AG08395 (cell line): ENCODE measurements at places on chromosomes 6 and 20.

DNA sequence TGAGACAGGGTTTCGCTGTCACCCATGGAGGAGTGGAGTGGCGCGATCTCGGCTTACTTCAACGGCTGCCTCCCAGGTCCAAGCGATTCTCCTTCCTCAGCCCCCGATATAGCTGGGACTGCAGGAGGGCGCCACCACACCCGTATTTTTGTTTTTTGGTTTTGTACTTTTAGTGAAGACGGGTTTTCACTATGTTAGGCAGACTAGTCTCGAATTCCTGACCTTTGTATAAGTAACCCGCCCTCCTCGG, 115.4 kb upstream of the BTN3A2 start:
- DNase-seq = no peak

DNA sequence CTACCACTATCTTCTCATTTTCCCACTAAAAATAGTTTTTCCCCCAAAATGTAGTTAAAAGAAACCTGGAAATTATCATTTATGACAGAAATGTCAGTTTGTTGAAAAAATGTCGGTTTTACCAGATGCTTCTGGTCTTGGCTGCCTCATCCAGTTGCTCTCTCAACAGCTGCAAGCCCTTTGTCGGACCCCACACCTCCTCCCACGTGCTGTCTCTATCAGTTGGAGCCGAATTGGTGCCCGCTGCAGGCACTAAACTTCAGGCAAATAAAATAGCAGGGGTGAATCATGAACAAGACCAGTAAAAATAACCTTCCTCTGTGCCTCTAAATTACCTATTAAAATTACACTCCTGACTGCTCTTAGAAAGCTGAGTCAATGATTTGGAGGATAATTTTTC, 129.5 kb upstream of the CEP162 start:
- DNase-seq = no peak

DNA sequence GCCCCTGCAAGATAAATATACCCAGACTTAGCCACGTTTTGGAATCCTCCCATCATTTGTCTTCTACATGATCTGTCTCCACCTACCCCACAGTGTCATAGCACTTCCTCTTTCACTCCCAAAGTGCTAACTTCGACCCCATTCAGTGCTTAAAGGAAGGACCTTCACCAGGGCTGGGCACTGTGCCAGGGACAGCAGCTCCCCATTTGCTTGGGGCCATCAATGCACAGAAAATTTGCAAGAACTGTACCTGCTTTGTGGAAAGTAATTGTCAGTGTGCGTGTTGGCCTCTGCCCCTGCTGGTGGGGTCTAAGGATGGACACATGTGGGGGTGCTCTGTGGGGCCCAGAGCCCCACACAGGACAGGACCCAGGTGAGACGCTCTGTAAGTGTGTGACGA, 5.2 kb upstream of the BPIFA2 start:
- no peak for DNase-seq

DNA sequence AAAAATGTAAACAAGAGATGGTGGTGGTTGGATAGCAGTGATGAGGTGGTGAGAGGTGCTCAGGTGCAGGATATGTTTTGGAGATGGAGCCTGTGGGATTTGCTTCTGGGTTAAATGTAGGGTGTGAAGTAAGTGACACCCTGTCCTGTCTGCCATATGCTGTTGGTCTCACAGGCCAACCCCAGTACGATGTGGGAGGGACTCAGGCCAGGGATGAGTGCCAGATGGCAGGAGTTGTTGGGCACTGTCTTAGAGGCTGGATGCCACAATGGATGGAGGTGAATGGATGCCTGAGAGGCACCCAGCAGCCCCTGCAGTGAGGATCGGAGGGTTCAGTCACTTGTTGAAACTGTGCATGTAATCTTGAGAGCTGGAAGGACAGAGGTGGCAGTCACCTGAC, 259.3 kb downstream of the NRN1 start:
- DNase-seq = no peak

GRCh38 chr20:24362080-24362479, 107.3 kb upstream of the SYNDIG1 start:
- DNase-seq = no peak

DNA sequence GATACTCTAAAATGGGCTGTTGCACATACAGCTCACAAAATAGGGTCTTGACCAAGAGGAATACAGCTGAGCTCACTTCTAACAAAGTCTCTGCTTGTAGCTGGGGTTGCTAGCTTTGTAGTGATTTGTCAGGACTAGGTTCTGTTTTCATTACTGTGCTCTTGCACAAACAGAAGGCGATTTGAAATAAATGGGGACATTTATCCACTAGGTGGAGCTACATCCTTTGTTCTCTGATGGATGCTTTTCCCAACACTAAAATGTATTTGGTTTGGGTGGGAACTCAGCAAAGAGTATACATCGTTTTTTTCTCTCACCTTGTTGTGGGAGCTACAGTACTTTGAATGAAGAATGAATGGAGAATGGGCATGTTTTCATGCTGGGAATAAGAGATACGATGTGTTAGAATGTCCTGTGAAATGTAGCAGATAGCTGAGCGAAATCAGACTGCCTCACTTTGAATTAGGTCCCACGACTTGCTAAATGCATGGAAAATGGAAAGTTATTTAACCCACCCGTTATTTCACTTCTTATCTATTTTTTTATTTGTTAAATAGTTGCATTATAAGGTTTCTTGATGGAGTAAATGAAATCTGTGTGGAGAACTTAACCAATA, 494.7 kb upstream of the MAP3K7 start:
- DNase-seq = peak; percentile 38

DNA sequence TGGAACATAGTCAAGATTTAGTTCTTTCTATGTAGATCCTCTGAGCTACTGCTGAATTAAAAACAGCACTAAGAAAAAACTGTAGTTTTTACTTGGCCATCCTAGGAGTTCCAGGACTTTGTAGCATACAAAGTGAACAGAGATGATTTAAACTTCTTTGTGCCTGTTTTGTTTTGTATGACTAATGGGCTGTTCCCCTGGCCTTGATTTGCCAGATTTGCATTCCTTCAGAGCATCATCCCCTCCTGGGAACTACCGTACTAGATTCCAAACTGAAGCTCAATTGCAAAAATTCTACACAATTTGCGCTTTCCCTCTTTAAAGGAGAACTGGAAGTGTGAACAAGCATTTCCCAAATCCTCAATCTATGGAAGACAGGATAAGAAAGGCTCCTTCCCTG, 23.1 kb downstream of the ACOT13 start:
- DNase-seq = peak; percentile 24

- DNase-seq = no peak
Measured at GRCh38 chr6:10401632-10402223, 13.1 kb downstream of the TFAP2A start.

GRCh38 chr6:14075095-14075503, 42.5 kb upstream of the CD83 start:
- peak; percentile 20 for DNase-seq

DNA sequence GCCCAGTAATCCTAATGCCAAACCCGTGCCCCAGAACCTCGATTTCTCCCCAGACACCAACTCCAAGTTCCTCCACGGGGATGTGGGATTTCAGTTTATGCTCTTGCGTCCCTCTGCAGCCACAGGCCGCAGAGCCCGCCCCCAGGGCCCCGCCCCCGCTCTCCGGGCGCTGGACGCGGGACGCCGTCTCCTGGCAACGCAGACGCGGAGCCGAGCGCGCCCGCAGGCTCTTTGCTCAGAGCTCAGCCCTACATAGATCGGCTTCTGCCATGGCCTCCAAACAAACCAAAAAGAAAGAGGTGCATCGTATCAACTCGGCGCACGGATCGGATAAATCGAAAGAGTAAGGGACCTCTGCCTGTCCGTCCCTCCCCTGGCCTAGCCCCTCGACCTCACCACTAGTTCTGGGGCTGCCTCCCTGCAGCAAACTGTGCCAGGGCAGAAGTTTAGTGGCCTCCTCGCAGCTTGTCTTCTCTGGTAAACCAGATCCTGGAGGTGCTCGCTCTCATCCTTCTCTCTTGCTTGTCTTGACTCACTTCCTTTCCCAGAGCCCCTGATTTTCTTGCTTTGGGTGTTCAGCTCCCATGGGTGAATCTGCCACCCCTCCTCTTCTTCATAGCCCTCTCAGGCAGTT, at the start of gene ADGB:
Gene ADGB (plus strand): TSS at position 201 of the 634 bp plus-strand sequence. CDS start 69 bp downstream, at position 270.
- DNase-seq = peak; percentile 72

DNA sequence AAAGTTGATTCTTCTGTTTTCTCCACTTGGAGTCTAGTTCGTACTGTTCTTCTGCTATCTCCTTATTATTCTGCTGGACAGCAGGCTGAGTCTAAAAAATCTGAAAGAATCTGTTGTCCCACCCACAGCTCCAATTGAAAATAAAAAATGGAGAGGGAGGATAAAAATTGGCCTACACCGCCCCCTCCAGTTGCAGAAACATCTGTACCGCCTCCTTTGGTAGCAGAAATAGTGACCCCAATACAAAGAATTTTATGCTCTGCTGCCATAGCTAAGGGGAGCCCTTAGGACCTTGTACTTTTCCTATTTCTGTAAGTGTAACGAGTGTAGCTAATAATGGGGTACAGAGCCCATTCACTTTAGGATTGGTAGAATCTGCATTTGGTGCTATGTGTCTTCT, 4.9 kb upstream of the FKBP1A start:
- no peak for DNase-seq

- no peak for DNase-seq
Measured at GRCh38 chr6:134117409-134117808, 65.0 kb upstream of the SLC2A12 start.

GRCh38 chr6:19976411-19977129, 139.4 kb downstream of the ID4 start:
- DNase-seq = no peak

DNA sequence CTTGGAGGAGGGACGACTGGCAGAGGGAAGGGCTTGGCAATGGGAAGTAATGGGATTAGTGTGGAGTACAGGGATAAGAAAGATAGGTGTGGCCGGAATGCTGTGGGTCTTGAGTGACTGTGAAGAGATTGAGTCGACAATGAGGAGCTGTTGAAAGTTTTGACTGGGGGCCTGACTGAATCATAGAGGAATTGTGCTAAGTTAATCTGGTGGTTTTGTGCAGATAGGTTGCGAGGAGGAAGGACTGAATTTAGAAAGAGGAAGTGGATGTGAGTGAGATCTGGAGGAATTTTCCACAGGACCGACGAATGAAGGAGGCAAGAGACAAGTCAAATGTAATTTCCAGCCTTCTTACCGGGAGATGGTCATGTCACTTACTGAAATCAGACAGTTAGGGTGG, 143.9 kb upstream of the RALGAPA2 start:
- DNase-seq = peak; percentile 11

- no peak for DNase-seq
Measured at GRCh38 chr6:158848490-158848895, 29.3 kb upstream of the EZR start.

- no peak for DNase-seq
Measured at GRCh38 chr6:122289762-122290539, 109.5 kb upstream of the HSF2 start.

DNA sequence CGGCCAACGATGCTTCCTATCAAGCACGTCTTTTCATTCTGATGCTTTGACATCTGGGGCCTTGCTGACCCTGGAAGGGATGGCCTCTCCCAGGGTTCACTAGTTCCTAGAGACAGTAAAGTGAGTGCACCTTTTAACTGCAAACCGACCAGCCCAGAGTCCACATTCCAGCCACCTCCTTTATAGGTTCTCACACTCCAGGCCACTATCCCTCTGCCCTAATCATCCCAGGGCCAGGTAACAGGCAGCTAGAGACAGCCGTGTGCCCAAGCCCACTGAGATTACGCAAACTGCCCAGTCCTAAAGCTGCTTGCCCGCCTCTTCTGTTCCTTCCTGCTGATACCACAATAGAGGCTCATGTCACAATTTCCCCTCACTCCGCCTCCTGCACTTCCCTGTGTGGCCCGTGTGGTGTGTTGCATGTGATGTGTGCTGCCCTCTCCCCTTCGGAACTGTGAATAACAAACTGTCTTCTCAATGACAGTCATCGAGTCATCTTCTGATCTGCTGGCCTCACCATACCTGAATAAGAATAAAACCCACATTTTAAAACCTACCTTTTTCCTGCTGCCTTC, 123.7 kb upstream of the EXOC2 start:
- no peak for DNase-seq

GRCh38 chr6:42041481-42042053, 8.8 kb upstream of the TAF8 start:
- DNase-seq = no peak

GRCh38 chr6:42226161-42226611, 8.5 kb upstream of the MRPS10 start:
- peak; percentile 47 for DNase-seq

- DNase-seq = peak; percentile 80
Measured at GRCh38 chr6:108750801-108751200, 97.4 kb upstream of the ARMC2 start.

DNA sequence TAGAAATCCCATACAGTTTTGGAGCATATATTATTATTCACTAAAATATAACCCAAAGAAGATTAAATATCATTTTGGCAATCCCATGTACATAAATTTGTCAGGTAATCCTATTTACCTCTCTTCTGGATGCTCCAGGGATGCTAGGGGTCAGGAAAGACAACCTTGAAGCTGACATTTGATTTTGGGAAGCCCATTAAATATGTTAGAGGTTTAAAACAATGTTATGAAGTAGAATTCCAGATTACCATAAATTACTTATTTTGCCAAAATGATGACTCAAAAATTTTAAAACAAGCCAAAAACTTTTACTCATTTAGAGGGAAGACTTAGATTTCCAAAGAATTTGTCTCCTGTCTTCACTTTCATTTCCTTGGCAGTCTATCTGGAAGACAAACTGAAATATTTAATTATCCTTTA, 9.2 kb upstream of the IL22RA2 start:
- no peak for DNase-seq

GRCh38 chr6:132265451-132266097, 135.7 kb downstream of the MOXD1 start:
- DNase-seq = no peak

GRCh38 chr6:43911354-43912115, 141.5 kb downstream of the VEGFA start:
- DNase-seq = no peak

DNA sequence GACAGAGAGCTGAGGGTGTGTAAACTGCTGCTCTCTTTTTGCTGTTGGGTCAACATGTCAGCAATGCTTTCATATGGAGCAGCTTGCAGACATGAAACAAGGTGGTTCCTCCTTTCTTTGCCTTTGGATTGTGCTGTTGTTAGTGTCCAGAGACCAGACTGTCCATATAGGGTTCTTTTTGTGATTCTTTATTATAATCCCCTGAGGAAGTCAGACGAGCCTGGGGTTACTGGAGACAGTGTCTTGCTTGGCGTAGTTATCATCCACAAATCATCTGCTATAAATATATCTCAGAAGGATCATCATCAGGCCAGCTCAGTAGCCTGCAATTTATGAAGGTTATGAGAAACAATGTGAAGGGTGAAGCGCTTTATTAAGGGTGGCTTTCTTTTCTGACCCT, 2.3 kb upstream of the ADGRB3 start:
- no peak for DNase-seq

DNA sequence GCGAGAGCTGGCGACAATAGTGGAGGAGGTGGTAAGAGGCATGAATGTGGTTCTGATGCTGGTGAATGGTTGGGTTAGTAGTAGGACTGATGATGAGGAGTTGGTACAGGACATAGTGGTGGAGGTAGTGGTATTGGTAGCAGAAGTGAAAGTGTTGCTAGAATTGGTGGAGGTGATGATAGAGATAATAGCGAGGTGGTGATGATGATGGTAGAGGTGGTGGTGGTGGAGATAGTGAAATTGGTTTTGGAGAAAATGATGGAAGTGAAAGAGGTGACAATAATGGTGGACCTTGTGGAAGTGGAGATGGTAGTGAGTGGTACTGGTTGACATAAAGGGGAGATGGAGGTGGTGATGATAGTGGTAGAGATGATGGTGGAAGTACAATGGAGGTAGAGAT, 360.2 kb upstream of the JAG1 start:
- no peak for DNase-seq
